Vagina (tissue), 2 donors: ENCODE measurements at places on chromosomes 7 and 10. TPM values are rescaled to one million over a fixed set of nuclear protein-coding genes. Genes with fewer than 3 reads are reported as not detected.

DNA sequence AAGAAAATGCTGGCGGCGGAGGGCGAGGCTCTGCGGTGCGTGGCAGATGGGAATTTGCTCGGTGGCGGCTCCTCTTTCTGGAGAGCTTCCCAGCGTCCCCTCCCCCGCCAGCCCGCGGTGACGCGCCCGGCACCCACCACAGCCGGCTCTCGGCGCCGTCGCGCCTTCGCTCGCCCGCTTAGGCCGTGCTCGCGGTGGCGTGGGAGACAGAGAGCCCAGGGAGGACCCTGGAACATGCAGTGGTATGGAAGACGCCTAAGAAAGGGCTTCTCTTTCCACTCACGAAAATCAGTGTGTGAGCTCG, 576 bp upstream of the CSGALNACT2 start:
- peak overlapping the region; percentile 93 for H3K27ac ChIP-seq
- H3K4me1 ChIP-seq = peaks cover 41% of the 10 kb centered on the region
- no peak for DNase-seq
- H3K36me3 ChIP-seq = no peaks in the 10 kb centered on the region

PNLIP gene
- total RNA-seq = not detected

GRCh38 chr7:7977774-7978173, 9.2 kb downstream of the GLCCI1 start:
- no peak overlapping the region for H3K4me3 ChIP-seq
- peaks cover 7% of the 10 kb centered on the region for H3K4me1 ChIP-seq
- no peak overlapping the region for H3K27ac ChIP-seq
- no peaks in the 10 kb centered on the region for H3K36me3 ChIP-seq
- no peak for DNase-seq

SLC13A1 gene
- not detected for total RNA-seq

GRCh38 chr7:68529221-68529620, 1069.1 kb upstream of the AUTS2 start:
- no peak overlapping the region for H3K27ac ChIP-seq
- H3K27me3 ChIP-seq = no peaks in the 10 kb centered on the region
- no peaks in the 10 kb centered on the region for H3K4me1 ChIP-seq

VIPR2 gene
- 11.3 TPM for total RNA-seq

DNA sequence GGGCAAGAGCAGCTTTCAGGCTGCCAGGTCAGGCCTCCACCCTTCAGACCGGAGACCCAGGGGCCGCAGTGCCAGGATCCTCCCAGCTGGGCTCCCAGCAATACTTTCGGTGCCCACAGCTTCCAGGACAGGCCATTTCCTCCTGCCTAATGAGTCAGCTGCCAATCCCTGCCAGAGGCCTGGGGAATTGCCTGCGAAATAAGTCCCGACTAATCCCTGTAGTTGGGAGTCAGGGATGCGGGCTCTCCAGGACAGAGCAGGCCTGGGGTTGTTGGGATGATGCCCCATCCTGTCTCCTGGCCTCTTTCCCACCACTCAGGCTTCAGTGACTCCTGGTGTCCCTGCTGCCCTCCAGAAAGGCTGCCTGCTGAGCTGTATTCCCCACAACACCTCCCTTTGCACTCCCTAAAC, 143.5 kb upstream of the UNC5B start:
- peaks cover 10% of the 10 kb centered on the region for H3K4me1 ChIP-seq
- H3K27me3 ChIP-seq = no peaks in the 10 kb centered on the region
- H3K4me3 ChIP-seq = no peak overlapping the region

DNA sequence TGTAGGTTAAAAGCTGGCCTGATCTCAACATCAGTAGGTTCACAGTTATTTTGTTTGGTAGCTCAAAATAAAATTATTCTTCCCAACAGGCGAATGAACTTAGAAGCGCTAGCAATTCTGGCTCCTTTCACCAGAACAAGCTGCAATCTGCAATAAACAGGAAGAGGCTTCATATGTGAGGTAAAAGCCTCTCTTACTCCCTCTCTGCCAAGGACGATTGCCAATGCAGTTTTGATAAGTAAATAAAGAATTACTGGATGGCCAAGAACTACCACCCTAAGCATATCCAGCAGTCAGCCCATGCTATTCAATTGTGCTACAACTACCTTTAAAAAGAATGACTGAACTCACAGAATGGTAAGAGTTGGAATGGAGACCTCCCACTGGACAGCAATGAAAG, 150.0 kb upstream of the LAMB4 start:
- H3K4me1 ChIP-seq = no peaks in the 10 kb centered on the region
- no peaks in the 10 kb centered on the region for H3K36me3 ChIP-seq
- no peak for DNase-seq

CYP2C19 gene
- total RNA-seq = 6.1 TPM

SEMA4G gene
- total RNA-seq = 6.4 TPM

GRCh38 chr7:134891696-134892678, 94.3 kb upstream of the AGBL3 start:
- peak overlapping the region; percentile 83 for H3K27ac ChIP-seq
- no peaks in the 10 kb centered on the region for H3K36me3 ChIP-seq
- H3K4me3 ChIP-seq = peak overlapping the region; percentile 48

VGF gene
- total RNA-seq = 1.2 TPM

LRIT1 gene
- total RNA-seq = not detected

GRCh38 chr10:102538811-102539210, 35.0 kb downstream of the SUFU start:
- H3K27me3 ChIP-seq = no peaks in the 10 kb centered on the region
- H3K4me3 ChIP-seq = no peak overlapping the region
- no peaks in the 10 kb centered on the region for H3K36me3 ChIP-seq
- H3K4me1 ChIP-seq = no peaks in the 10 kb centered on the region
